Right atrium auricular region (tissue), 2 donors: ENCODE measurements at places on chromosomes 6 and 20.

DNA sequence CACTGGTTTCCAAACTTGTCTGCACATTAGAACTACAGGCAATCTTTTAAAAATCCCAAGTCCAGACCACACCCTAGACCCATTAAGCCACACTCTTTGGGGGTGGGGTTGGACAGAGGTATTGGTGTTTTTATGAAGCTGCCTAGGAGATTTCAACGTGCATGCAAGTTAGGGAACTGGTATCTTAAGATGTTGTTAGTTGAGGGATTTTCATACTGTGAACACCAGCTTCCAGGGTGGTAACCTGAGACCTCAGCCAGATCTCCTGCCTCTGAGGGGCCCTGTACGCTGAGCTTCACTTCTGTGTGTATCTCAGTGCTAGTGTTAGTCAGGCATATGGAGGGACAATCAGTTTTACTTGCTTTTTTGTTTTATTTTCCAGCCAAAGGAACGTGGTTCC, 138.0 kb downstream of the UTRN start:
- DNase-seq, result no peak

DNA sequence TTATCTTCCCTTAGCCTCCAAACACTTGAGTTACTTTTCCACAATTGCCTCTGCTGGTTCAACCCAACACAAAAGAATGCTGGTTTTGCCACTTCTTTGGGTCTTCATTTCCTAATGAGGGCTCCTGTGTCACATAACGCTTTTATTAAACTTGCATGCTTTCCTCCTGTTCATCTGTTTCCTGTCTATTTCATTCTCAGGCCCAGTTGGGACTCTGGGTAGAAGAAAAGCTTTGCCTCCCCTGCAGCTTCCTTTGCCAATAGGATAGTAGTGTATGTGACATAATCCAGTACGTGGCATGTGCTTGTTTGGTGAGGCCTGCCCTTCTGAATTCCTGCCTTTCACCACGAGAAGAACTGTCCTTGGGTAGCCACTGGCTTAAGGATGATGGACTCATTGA, 529.3 kb upstream of the AGPAT4 start:
- DNase-seq, result no peak

DNA sequence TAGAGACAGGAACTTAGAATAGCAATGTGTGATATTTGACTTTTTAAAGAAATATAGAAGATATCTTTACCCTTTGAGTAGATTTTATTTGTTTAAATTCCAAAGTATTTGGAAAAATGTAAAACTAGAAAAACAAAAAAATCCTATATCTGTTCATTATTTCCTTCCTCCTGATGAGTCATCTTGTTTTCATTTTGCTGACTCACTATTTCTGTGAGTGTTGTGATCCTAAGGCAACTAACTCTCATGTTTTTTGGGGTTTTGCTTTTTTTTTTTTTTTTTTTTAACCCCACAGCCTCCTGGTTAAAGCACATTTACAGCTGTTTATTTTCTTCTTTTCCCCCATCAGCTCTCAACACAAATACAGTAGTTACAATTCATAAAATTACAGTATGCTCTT, 37.8 kb upstream of the THEMIS start:
- DNase-seq, result no peak

DNA sequence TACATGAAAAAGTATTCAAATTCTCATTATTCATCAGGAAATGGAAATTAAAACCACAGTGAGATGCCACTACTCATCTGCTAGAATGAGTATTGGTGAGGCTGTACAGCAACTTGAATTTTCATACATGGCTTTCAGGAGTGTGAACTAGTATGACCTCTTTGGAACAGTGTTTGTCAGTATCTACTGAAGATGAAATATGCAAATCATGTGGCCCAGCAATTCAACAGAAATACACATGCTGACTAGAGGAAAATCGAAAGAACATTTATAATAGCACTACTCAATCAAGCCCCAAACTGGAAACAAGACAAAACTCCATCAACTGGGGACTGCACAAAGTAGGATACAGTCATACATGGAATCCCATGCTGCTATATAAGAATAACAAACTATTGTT, 102.2 kb downstream of the DCDC2 start:
- DNase-seq, result no peak

GRCh38 chr6:148501178-148501590, 158.5 kb downstream of the SASH1 start:
- DNase-seq, result peak; percentile 82

DNA sequence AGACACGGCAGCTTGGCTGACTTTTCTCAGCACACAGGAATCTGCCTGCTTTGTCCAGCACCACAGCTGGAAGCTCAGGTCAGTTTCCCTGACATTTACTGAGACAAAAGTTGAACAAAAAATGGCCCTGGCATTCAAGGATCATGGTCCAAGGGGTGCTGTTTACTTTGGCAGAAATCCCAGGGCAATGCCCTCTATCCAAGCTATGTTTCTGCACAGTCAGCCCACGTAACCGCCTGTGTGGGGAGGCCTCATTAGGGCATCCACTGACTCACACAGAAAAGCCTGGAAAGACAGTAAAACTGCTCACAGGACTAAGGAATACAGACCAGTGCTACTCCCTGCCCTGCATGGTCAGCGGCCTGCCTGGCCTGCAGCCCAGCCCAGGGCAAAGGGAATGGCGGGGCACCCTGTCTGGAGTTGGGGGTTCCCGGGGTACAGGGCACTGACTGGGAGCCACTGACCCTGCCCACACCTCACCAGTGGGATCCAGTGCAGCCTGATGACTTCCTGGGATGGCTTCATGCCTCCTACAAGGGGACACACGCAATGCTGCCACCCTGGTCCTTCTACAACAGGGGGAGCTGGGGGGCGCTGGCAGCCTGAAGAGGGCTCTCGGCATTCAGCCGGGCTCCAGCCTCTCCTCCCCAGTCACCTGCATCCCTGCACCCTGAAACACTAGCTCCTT, 77.1 kb downstream of the NINL start:
- DNase-seq, result no peak

- peak; percentile 80 for DNase-seq
Measured at GRCh38 chr20:63553251-63553932, 567 bp upstream of the FNDC11 start.

DNA sequence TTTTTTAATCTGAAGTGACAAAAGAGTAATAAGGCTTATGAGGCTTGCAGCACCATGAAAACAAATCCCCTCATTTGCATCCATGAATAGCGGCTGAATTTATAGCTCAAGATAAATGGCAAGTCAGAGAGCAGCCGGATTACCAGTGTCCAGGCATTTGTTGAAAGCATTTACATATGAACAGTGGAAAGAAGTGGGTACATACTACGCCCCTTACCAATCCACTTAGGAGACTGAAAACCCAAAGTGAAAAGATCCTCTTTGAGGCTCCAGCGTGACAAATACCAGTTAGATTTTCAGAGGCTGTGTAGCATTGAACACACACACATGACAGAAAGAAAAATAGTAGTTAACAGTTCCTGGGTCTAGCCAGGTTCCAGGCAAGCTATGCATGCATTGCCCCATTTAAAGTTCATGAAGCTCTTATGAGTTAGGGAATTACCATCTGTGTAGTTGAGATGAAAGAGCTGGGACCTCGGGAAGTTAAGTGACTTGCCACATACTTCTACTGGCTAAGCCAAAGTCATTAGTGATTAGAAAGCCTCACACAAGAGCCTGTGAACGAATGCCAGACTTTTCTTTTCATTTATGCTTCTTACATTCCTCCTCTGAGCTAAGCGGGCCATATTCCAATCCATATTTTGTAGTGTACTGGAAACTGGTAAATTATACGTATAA, 28.3 kb upstream of the NHSL1 start:
- DNase-seq, result no peak

GRCh38 chr6:16277101-16277981, 39.0 kb downstream of the GMPR start:
- DNase-seq, result peak; percentile 79

DNA sequence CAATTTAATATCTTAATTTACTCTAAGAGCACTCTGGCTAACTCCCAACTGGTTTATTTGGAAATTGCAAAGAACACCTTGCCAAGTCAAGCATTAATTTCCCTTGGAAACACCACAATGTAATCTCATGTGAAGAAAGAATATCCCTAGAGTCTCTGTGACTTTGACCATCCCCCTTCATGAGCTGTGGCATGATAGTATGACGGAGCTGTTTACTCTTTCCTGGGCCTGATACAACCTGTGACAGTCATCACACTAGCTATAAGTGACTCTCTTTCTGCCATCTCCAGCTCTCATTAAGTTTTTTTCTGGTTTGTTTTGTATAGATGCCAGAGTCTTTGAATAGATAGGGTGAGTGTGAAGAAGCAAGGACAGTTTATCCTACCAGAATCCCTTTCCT, 470.3 kb upstream of the JARID2 start:
- DNase-seq, result no peak

- no peak for DNase-seq
Measured at GRCh38 chr20:48224533-48225050, 439.3 kb upstream of the SULF2 start.

DNA sequence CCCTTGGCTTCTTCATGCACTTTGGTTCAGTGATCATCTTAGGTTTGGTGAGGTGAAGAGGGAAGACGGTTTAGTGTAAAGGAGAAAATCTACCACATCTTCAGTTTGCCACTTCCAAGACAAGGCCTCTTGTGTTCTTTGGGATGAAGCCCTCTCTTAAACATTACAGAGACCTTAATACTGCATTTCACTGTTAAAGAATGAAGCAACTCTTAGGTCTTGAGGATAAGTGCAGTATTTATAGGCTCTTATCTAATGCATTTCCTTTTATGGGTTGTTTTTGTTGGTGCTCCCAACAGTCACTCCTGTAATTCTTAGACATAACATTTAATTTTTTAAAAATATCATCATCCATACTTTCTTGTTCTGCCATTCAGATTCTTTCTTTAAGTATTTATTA, 139.9 kb upstream of the LAMP5 start:
- DNase-seq, result no peak

- DNase-seq, result no peak
Measured at GRCh38 chr6:89386917-89387491, 25.1 kb downstream of the RRAGD start.

DNA sequence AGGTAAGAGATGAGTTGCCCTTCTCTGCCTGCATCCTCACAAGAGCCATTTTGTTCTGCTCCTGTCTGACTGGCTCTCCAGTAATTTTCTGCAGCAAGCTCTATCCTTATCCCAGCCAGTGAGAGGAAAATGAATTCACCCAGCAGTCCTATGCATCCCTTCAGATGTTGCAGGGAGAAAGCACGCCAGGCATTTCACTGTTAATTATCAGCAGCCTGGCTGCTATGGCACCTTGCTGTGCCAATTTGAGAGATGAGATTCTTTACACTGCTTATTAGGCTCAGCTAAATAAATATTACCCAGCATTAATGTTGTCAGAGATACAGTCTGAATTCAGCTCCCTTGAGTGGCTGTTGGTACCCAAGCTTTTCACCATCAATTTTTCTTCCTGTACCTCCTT, 61.1 kb upstream of the SNAP25 start:
- DNase-seq, result no peak

- no peak for DNase-seq
Measured at GRCh38 chr6:161073930-161074329, 82.4 kb downstream of the MAP3K4 start.

GRCh38 chr6:72132851-72133250, 246.5 kb downstream of the RIMS1 start:
- no peak for DNase-seq

DNA sequence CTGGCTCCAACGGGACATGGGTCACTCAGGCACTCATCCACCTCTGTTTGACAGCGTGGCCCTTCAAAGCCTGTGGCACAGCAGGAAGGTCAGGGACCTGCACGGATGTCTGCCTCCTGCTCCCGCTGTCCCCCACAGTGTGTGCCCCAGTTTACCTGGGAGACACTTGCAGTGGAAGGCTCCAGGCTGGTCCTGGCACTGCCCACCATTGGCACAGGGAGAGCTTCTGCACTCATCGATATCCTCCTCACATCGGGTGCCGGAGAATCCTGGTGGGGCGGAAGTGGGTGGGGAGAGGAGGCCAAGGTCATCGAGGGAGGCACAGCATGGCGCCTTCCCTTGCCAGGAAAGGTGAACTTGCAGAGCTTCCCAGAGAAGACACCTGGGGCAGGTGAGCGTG, 6.9 kb downstream of the NOTCH4 start:
- DNase-seq, result no peak

GRCh38 chr6:11374036-11375010, 141.9 kb upstream of the NEDD9 start:
- DNase-seq, result no peak

DNA sequence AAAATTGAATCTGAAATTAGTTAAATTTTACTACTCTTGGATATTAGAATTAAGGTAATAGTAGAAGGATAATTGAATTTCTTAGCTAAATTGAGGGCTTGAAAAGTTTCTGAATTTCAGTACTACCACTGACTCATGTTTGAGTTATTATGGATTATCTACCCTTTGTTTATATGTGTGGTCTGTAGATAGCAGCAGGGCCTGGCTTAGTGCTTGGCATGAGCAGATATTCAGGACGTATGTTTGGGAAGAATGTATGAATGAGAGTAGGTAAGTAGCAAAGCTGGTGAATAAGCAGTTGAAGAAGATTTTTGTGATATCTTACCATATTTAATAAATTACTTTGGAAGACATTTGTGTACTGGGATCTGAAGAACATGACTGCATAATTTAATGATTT, 152.7 kb downstream of the MACROD2 start:
- DNase-seq, result no peak

DNA sequence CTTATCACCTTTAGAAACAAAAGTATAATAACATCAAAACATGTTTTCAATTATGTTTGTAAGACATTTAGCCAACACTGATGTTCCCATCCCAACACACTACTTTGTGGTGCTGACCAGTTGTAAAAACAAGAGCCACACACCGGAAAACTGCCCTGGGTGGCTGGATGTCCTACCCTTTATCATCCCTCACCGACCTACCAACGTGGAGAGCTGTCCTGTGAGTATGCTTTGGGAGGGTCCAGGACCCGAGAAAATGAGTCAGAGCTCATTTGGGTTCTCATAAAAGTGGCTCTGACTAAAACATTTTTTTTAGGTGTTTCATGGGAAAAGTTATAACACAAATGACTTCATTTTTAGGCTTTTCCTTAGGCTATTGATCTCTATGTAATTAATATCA, 29.3 kb upstream of the CTAGE9 start:
- no peak for DNase-seq

- no peak for DNase-seq
Measured at GRCh38 chr6:161618831-161619454, 345.1 kb upstream of the AGPAT4 start.

- DNase-seq, result peak; percentile 48
Measured at GRCh38 chr20:32966881-32967781, 37.1 kb downstream of the SUN5 start.

DNA sequence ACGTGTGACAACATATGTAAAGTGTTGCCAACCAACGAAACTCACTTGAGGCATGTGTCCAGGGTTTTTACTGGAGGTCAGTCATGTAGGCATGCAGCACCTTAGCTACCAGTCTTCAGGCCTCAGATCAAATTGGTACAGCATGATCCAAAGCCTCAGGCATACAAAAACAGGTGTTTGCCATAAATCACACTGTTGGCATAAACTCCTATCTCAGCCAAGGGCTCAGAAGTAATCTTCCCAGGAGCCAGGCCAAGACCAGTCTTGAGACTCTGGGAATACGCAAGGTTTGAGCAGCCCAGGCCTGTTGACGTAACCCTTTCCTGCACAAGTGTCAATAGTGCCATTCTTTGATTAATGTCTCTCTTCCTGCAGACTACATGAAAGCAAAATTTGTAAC, 163.5 kb downstream of the PRL start:
- no peak for DNase-seq
